ENCODE measurements at places on chromosomes 3 and 15. TPM values are rescaled to one million over a fixed set of nuclear protein-coding genes. Genes with fewer than 3 reads are reported as not detected.

SPG21 gene
- 64.2 TPM for total RNA-seq

DNA sequence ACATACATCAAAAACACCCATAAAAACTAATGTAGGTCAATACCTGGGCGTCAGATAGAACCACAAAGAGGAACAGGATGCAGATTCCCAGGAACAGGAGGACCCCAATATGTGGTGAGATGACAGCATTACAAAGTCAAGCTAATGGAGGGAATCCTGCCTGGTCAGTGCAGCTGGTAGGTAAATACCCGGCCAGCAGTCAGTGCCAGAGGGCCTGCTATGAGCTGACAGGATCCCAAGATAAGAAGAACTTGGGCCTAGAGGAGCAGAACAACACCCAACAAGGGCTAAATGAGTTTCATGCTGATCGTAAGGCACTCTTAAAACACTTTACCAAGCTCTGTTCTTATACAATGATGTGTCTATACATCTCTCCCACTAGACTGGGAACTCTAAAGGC, 61.2 kb upstream of the KCNMB2 start:
- H3K4me1 ChIP-seq, result no peaks in the 10 kb centered on the region
- no peak overlapping the region for H3K27ac ChIP-seq
- H3K27me3 ChIP-seq, result no peaks in the 10 kb centered on the region
- H3K4me3 ChIP-seq, result no peak overlapping the region

DNA sequence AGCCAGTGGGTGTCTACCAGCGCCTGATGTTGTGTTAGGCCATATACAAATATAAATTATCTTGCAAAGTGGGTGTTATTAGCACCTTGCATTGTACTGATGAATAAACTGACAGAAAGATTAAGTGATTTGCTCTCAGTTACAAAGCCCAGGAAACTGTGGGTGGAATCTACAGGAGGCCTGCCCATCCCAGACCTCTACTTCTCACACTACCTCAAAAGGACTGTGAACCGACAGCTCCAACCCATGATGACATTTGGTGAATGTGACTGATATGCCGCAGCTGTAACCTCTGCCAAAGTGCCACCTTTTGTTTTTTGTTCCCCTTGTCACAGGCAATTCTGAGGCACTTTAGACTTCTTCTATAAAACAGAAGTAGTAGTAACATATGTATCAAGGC, 43.7 kb upstream of the KCNMB2 start:
- no peak overlapping the region for H3K27ac ChIP-seq
- H3K27me3 ChIP-seq, result no peaks in the 10 kb centered on the region
- DNase-seq, result no peak
- peaks cover 16% of the 10 kb centered on the region for H3K36me3 ChIP-seq
- H3K4me3 ChIP-seq, result no peak overlapping the region

DNA sequence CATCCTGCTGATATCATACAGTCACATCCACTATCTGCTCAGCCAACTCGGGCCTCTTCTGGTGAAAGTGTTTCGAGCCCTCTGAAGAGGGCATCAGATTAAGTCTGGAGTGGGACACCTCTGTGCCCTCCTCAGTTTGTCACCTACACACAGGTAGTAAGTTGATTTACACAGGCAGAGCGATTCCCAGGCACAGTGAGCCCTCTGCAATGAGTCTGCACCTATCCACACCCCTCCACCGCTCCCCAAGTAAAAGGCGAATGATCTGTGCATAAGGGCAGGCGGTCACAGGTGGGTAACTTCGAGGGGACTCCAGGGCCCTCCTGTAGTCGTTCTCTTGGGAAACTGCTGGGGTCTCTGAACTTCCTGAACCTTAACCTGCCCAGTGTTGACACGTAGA, 152.0 kb downstream of the ATP10A start:
- no peaks in the 10 kb centered on the region for H3K27me3 ChIP-seq
- no peaks in the 10 kb centered on the region for H3K4me1 ChIP-seq
- no peak for DNase-seq
- H3K27ac ChIP-seq, result no peak overlapping the region

CMTM8 gene
- total RNA-seq, result 4.0 TPM

DNA sequence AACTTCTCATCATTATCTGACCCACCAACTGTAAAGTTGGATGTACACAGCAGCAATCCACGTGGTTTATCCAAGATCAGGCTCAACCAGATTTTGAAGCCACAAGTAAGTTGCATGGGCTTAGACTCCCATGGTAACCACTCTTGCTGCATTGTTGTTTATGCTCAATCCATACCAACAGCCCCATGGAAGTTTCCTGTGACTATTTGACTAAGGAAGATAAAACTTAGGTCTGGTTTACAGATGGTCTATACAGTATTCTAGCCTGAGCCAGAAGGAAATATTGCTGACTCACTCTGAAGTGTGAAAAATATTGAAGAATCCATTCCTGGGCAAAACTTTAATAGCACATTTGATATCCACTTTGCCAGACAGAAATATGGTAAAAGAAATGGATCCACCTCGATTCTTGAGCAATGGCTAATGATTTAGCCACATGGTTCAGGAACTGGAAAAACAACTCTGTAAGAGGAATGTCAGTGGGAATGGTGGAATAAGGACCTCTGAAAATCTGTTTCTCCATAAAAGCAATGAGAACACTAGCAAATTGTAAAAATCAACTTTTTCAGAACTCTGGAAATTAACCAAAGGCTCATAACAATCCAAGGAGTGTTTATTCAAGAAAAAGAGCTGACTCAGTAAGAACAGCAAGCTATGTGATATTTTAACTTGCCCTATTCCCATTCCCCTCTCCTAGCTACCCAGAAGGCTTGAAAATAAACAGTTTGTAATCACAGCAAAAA, 162.9 kb upstream of the STT3B start:
- H3K4me3 ChIP-seq, result no peak overlapping the region
- no peak for DNase-seq

Measured in H9 (cell line).